ENCODE measurements at places on chromosomes 12 and 14.

GRCh38 chr14:85533023-85533860, 3.3 kb downstream of the FLRT2 start:
- DNase-seq, result no peak

GRCh38 chr14:100526057-100526456, 61.2 kb downstream of the BEGAIN start:
- DNase-seq, result no peak

- DNase-seq, result no peak
Observed at GRCh38 chr14:29527286-29527685, 400.4 kb downstream of the PRKD1 start.

- peak; percentile 39 for DNase-seq
Observed at GRCh38 chr14:100065942-100066574, 836 bp downstream of the EVL start.

DNA sequence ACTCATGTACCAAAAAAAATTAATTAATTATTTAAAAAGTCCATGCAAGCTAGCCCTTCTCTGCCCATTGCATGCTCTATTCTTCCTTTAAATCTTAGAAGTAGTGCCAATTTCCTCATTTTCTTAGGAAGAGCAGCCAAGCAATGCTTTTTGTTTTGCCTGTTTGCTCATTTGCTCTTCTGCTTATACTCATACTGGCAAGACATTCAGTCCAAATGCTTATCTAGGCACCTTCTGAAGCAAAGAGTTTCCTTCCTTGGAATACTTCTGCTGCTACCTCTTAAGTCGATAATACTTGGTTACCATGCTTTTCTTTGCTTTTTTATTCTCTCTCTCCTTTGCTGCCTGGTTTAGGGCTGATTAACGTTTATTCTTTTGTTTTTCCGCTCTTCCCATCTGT, 1318.3 kb downstream of the AACS start:
- DNase-seq, result no peak
